Omental fat pad (tissue), 4 donors: ENCODE measurements at places on chromosomes 7 and 10.

DNA sequence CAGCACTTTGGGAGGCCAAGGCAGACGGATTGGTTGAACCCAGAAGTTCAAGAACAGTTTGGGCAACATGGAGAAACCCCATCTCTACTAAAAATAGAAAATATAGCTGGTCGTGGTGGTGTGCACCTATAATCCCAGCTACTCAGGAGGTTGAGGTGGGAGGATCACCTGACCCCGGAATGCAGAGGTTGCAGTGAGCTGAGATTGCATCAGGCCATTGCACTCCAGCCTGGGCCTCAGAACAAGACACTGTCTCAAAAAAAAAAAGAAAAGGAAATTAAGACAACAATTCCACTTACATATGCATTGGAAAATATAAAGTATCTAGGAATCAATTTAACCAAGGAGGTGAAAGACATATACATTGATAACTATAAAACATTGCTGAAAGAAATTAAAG, 7.2 kb upstream of the OGDH start:
- DNase-seq = no peak

DNA sequence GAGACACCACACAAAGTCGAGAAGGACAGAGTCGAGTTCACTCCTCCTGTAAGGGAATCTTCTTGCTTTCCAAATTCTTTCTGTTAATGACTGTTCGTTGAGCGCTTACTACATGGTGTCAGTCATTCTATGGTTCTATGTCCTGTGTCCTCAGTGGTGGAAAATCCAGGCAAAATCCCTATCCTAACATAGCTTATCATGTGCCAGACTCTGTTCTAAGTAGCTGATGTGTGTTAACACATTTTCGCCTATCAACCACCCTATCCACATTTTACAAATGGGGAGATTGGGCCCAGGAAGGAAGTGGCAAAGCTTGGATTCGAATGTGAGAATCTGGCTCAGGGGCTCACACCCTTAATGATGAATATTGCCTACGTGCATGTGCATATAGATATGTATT, 280.1 kb downstream of the GATA3 start:
- no peak for DNase-seq

DNA sequence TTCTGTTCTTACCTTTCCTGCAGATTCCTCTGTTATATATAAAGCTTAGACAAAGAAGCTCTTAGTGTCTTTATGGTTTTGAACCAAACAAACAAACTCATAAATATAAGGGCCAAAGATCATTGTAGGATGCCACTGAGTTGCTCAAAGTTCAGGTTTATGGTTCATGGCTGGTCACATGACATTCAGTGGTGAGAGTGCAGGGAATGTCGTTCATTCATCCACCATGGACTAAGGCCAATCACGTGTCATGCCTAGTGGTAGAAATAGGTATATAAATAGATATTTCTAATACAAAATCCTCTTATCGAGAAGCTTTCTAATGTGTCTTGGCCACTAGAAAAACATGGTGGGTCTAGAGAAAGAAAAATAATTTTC, 119.4 kb downstream of the GATA3 start:
- no peak for DNase-seq

GRCh38 chr7:148561099-148561498, 29.5 kb upstream of the C7orf33 start:
- DNase-seq = no peak

DNA sequence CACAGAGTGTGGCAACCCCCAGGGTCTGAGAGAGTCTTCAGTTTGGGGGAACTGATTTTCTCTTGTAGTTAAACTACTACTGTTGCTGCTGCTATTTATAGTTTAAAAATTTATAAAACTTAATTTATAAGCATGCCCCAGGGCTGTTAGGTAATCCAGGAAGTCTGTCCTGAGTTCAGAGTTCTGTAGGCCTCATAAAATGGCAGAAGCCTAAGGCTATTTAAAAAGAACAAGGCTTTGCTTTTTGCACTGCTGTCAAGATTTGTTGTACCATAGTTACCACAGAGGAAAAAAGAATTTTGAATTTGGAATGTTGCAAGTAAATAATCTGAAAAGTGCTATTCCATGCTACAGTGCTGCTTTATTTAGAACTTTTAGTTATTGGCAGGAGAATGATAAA, 66.1 kb downstream of the AGK start:
- no peak for DNase-seq

GRCh38 chr7:56079450-56080185, 13.1 kb downstream of the PHKG1 start:
- DNase-seq = no peak
